ENCODE measurements at places on chromosomes 5 and 9. TPM values are rescaled to one million over a fixed set of nuclear protein-coding genes. Genes with fewer than 3 reads are reported as not detected.

CAPSL gene
- total RNA-seq: not detected

SMIM27 gene
- 14.2 TPM for total RNA-seq

PCDHB13 gene
- total RNA-seq: 1.0 TPM

SHB gene
- total RNA-seq: 24.8 TPM

C9orf50 gene
- not detected for total RNA-seq

CDH9 gene
- not detected for total RNA-seq

ANKRD31 gene
- total RNA-seq: 0.33 TPM

HTR4 gene
- not detected for total RNA-seq

VLDLR gene
- total RNA-seq: 32.3 TPM

DEPDC1B gene
- 17.9 TPM for total RNA-seq

IL9 gene
- total RNA-seq: not detected

SEMA5A gene
- total RNA-seq: 10.2 TPM

SPRY4 gene
- 32.2 TPM for total RNA-seq

BRINP1 gene
- 22.2 TPM for total RNA-seq

DIPK1B gene
- 0.50 TPM for total RNA-seq

PCDHGB4 gene
- total RNA-seq: 4.2 TPM

CARD9 gene
- 1.0 TPM for total RNA-seq

FRMD3 gene
- 3.7 TPM for total RNA-seq

DDX46 gene
- 13.2 TPM for total RNA-seq

CENPP gene
- total RNA-seq: 3.5 TPM

OR2S2 gene
- total RNA-seq: 0.33 TPM

PTPDC1 gene
- total RNA-seq: 12.8 TPM

MYOZ3 gene
- total RNA-seq: not detected

KCNMB1 gene
- total RNA-seq: 0.50 TPM

CATSPER3 gene
- total RNA-seq: not detected

KIAA1191 gene
- 99.1 TPM for total RNA-seq

FOXD1 gene
- total RNA-seq: 78.6 TPM

PCDHGA8 gene
- total RNA-seq: 0.87 TPM

CORO2A gene
- total RNA-seq: 21.4 TPM

ACOT12 gene
- not detected for total RNA-seq

RNF208 gene
- total RNA-seq: not detected

PCDHA11 gene
- total RNA-seq: 0.21 TPM

GPRIN1 gene
- 8.7 TPM for total RNA-seq

SPINK7 gene
- not detected for total RNA-seq

SLC34A3 gene
- total RNA-seq: not detected

HSDL2 gene
- total RNA-seq: 34.2 TPM

C5orf47 gene
- total RNA-seq: not detected

TAF11L7 gene
- not detected for total RNA-seq

PPP2R2B gene
- total RNA-seq: 0.72 TPM

C5orf58 gene
- not detected for total RNA-seq

SOX30 gene
- total RNA-seq: not detected

CSNK1G3 gene
- total RNA-seq: 59.2 TPM

GPR150 gene
- 0.50 TPM for total RNA-seq

BNC2 gene
- 0.09 TPM for total RNA-seq

REEP2 gene
- total RNA-seq: 14.5 TPM

SLC30A5 gene
- total RNA-seq: 47.8 TPM

GPR151 gene
- total RNA-seq: not detected

CARTPT gene
- not detected for total RNA-seq

TAF11L5 gene
- total RNA-seq: not detected

Measured in mammary epithelial cell (primary cell).